ENCODE measurements at places on chromosomes 11 and 22.

DNA sequence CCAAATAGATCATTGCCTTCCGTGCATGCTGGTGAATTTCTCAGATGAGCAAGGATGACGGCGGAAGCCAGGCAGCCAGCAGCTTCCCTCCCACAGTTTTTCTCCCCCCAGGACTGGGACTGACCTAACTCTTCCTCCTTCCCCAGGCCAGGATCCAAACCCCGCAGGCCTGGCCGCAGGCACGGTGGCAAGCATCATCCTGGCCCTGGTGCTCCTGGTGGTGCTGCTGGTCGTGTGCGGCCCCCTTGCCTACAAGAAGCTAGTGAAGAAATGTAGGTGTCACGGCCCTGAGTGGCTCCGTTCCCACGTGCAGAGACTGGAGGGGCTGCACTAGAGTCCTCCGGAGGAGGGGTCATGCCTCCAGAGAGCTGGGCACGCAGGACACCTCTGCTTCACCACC is 20.5 kb downstream of the CD5 start:
- no peak for DNase-seq

DNA sequence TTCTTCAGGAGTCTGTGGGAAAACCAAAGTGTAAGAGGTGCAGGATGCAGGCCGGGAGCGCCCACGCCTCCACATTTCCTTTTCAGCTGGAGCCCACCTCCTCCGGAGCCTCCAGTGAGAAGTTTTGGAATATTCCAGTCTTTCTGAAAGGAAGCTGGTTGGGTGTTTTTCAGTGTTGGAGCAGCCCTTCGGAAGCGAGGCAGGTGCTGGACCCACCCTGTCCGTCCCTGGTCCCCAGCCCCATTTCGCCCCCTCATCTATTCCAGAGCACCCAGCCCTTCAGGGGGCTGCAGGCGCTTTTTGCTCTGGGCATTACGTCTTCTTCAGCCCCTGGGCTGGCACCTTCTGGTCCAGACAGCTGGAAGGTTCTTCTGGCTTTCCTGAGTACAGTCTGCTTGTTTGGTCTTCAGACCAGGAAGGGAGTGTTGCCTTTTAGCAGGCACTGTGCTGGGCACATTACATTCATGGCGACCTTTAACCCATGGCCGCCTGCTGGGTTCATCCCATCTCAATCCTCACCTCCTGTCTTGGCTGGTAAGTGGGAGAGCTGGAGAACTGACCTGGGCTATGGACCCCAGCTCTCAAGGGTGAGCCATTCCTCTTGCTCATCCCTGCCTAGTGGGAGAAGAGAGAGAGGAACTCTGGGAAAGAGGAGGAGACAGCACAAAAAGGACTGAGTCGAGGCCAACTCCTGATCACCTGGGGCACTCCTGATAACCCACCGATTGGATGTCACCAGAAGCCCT is 710 bp upstream of the THY1 start:
- DNase-seq = no peak

- DNase-seq = no peak
Observed at GRCh38 chr11:84853841-84854497, 773.2 kb downstream of the DLG2 start.

DNA sequence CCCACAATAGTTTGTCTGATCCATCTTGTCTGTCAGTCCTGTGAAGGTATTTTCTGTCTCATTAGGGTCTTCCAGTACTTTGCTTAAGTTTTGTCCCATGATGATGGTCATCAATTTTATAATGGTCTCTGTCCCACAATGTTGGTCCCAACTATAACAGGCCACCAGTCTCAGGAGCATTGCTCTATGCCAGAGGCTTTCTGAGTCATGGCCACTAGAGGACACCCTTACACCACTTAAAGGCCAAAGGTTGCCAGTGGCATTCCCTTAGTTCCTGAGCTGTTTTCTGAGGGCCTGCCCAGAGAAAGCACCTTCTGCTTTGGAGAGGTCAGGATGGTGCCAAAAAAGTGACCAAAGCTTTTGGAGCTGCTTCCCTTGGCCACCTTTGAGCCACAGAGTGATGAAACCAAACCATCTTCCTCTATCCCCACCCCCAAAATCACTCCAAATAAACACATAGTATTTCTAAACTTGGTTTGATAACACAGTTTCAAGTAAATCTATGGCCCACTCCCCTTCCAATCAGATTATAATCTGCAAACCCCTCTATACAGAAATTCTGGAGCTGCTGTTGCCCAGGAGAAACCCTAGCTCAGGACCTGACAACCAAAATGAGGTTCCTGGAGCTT is 19.3 kb downstream of the EIF3F start:
- peak; percentile 87 for DNase-seq

DNA sequence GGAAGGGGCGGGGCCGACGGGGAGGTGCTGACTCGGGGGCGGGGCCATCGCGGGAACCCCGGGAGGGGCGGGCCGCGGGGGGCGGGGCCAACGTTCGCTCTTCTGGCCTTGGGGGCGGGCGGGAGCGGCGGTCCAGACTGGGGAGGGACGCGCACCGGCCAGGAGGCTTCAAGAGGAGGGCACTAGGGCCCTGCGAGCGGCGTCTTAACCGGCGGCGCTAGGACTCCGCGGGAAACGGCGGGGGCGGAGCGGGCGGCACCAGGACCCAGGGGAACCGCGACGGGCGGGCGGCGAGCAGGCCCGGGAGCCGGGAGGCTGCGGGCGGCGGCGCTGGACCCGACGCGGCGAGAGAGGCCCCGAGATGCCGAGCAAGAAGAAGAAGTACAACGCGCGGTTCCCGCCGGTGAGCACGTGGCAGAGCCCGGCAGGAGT is at the start of gene DRAP1:
TSS of gene DRAP1 (plus strand) at position 286 of the 432 bp plus-strand sequence. CDS start at position 362, 76 bp downstream.
- DNase-seq = peak; percentile 100

GRCh38 chr11:59807047-59807610 is 3.4 kb downstream of the MRPL16 start:
- DNase-seq = no peak

Measured in posterior cingulate gyrus (tissue), 11 donors.